ENCODE measurements at places on chromosomes 3 and 15.

- no peak for DNase-seq
These were observed 32.4 kb upstream of the SAMMSON start for GRCh38 chr3:69967156-69967555.

- DNase-seq, result no peak
These were observed 3.9 kb downstream of the RRP9 start for GRCh38 chr3:51937611-51938450.

GRCh38 chr3:154152741-154153140 lies 31.6 kb downstream of the ARHGEF26 start:
- DNase-seq, result no peak

DNA sequence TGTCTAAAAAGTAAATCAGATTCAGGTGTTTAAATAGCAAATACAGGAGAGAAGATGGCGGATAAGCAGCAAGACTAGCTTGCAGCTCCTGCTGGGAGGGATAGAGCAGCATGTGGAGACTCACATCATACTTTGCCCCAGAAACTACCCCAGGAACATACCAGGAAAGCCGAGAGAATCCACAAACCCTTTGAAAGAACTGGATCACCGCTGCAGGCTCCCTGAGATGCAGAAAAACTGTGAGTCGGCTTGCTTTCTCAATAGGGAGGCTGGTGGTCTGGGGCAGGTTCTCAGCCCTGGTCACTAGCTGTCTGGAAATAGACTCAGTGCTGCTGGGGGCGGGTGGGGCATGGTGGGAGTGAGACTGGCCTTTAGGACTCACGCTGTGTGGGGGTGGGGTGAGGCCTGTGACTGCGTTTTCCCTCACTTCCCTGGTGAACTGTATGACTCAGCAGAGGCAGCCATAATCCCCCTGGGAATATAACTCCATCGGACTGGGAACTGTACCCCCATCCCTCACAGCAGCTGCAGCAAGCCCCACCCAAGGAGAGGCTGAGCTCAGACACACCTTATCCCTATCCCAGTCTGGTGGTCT lies 142.8 kb downstream of the CNTN6 start:
- no peak for DNase-seq

DNA sequence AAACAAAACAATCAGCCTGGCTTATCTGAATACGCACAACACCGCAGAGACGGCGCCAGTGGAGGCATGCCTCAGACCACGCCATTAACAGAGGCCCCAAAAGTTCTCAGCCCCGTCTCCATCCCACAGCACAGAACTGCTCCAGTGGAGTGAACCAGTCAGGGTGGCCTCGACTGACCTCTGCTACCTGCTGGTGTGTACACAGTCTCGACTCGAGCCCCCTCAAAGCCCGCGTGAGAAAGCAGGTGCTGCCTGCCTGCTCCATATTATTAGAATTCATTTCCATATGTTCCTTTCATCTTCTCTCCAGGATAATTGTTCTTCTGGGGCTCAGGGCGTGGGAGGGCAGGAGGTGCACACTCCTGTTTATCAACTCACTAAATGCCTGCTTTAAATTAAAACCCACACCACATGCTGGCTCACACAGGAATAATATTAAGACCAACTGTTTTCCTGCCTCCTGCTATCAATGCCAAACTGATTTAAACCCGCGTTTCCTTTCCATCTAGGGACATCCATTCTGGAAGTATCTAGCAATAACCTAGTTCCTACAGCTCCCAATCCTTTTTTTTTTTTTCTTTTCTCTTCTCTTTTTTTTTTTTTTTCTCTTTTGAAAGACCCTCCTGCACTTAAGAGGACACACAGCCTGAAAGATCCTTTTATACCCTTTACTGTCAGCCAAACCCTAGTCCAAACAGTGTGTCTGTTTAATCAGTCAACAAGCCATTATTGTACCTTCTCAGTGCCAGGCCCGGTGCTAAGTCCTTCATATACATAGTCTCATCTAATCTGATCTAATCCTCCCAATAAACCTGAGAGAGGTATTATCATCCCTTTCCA lies 101.2 kb downstream of the TLE3 start:
- no peak for DNase-seq

DNA sequence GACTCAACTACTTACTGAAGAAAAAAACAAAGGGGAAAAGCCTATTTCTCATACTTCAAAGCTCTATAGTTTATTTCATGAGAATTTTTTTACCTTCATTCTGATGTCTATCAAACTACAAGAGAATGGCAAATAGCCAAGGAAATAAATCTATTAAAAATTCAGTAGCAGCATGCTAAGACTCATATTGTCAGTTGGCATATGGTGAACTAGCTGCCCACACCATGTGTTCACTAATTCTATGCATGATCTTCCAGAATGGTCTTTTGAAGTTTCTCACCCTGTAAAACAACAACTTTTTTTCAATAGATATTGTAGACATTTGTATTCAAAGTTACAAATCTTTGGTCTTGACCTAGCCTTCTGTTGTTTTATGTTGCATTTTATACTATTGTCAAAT lies 386.2 kb downstream of the RSL24D1 start:
- DNase-seq, result no peak

DNA sequence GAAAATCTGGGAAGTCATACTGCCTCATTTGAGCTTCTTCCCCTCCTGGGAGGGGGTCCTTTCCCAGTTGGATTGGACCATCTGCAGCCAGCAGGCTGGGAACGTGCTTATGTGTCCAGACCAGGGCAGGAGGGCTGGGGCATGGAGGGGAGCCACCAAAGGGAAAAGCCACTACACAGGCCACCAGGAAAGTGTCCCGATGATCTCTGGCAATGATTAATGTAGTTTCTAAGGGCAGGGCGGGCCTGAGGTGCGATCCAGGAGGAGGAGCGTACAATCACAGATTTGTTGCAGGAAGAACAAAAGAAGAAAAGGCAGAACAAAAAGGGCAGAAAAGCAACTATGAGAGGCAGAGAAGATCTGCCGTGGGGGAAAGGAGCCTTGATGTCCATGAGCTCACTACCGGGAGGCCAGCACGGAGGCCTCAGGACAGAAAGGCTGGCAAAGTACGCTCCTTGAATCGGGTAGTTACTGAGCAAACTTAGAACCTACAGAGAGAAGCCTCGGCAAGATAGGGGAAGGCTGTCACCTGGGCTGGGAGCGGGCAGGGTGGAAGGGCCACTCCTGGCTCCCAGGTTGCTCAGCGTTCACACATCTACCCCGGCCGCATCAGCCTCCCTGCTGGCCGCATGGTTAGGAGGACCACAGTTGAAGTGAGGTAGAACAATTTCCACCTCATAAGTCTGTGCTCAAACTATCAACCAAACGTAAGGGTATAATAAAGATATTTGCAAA lies 79.5 kb upstream of the PCSK6 start:
- DNase-seq, result no peak

DNA sequence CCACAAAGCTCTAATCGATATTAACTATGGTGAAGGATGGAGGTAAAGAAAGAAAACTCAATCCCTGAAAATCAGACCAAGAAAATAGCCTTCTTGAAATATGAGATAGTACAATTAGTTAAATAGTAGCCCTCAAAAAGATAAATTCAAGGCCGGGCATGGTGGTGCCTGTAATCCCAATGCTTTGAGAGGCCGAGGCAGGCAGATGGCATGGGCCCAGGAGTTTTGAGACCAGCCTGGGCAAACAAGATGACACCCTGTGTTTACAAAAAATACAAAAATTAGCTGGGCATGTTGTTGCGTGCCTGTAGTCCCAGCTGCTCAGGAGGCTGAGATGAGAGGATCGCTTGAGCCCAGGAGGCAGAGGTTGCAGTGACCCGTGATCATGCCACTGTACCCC lies 31.6 kb upstream of the CEP152 start:
- DNase-seq, result no peak

- DNase-seq, result no peak
These were observed 52.7 kb downstream of the MB21D2 start for GRCh38 chr3:192864941-192865340.

GRCh38 chr15:99054025-99054387 lies 46.4 kb upstream of the PGPEP1L start:
- DNase-seq, result no peak

DNA sequence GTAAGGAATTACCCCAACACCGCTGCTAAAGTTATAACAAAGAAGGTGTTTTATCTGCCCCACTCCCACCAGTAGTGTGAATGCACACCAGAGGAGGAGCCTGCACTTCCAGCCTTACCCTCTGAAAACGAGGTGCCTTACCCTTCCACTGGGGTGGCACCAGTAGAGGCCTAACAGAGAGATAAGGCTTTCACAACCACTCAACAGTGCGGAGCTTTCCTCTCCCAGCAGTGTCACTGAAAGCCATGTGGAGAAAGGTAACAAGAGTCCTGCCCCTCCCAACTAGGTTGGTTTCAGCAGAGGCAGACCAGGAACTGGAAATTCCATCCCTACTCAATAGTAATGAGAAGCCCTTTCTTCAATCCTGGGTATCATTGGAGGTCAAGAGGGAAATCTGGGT lies 539.2 kb downstream of the VGLL3 start:
- DNase-seq, result no peak

DNA sequence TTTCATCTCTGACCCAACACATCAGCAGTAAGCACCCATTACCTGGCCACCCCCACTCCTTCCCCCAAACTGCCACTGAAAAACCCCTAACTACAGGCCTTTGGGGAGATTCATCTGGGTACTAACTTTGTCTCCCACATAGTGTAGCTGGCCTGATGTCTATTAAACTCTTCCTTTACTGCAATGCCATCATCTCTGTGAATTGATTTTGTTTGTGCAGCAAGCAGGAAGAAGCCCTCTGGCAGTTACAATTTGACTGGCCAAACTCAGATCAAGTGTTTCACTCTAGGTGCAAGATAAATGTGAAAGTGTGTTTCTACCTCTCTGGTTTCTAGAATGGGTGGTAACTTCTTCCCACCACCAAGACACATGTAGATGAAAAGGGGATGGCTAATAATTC lies 26.7 kb upstream of the OR5K4 start:
- no peak for DNase-seq

DNA sequence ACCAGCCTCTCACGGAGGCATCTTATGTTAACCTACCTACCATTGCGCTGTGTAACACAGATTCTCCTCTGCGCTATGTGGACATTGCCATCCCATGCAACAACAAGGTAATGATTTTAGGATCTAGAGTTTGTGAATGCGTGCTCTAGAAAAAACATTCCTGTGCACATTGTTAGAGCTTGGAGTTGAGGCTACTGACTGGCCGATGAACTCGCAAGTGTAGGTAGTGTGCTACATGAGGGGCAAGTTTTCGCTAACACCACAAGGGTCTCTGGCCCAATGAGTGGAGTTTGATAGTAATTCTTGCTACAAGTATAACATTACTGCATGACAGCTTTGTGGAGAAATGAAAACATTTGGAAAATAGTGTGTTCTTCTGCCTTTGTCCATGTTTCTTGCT lies 4.4 kb downstream of the RPSA start:
- no peak for DNase-seq

DNA sequence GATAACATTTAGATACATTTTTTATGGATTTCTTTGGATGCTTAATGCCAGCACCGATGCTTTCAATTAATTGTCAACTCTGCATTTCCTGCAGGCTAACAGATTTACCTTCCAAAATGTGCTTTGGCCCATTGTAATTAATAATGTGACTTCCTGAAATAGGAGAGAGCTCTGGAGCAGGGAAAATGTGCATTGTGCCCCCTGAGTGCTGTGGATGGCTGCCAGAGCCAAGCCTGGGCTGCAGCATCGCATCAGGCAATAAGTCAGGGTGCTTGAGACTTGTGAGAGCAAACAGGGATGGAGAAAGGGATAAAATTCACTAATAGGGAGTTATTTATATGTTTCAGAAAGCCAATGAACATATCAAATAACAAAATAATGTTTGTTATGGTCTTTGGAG lies 133.8 kb downstream of the MOBP start:
- DNase-seq, result no peak

GRCh38 chr3:8539419-8539818 lies 37.8 kb downstream of the LMCD1 start:
- no peak for DNase-seq

- no peak for DNase-seq
These were observed 229.6 kb upstream of the FEZF2 start for GRCh38 chr3:62602987-62603386.

DNA sequence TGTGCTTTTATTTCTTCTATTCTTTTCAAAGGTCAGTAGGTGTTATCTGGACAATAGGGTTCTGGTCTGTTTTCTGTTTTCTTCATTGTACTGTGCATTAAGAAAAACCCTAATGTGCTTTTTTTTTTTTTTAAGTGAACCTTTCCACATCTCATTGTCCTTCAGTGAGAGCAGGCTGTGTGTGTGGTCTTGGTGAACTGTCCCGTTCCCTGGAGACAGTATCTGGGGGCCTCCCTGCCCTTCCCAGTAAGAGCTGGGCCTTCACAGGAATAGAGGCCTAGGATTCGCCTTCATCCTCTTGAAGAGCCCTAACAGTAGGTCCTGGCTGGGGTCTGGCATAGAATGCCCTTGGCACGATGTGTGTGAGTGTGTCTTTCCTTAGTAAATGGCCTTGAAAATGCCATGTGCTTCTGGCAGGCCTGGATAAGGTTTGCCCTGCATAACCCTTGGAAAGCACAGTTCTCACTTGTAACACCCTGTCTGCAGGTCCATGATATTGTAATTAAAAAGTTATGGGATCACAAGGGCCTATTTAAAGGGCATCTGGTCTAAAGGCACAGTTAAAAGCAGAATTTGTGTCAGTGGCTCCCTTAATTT lies 81.2 kb downstream of the IGF1R start:
- no peak for DNase-seq

DNA sequence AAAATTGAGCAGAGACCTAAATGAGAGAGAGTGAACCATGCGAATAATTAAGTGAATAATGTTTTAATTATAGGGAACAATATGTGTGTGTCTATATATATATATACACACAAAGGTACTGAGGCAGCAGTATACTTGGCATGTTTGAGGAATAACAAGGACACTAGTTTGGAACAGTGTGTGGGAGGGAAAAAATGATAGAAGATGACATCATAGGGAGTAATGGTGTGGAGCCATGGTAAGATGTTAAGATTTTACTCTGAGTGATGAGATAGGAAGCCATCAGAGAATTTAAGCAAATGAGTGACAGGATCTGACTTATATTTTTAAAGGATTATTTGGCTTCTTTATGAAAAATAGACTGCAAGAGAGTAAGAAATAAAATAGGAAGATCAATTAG lies 29.1 kb downstream of the DTWD1 start:
- DNase-seq, result no peak

DNA sequence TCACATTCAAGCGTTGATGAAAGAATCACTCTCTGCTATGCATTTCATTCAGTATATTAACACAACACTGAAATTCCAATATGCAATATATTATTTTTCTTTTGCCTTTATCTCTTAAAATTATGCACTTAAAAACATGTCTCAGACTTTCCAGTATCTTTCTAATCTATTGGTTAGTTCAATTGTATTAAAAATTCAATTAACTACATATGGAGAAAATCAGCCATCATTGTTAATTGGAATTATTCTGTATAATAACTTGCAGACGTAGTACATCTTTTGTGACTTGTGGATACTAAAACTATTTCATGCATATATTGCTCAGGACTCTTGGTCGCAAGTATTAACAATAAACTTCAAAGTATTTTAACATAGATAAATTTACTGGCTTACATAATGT lies 715.6 kb downstream of the GRM7 start:
- DNase-seq, result no peak

DNA sequence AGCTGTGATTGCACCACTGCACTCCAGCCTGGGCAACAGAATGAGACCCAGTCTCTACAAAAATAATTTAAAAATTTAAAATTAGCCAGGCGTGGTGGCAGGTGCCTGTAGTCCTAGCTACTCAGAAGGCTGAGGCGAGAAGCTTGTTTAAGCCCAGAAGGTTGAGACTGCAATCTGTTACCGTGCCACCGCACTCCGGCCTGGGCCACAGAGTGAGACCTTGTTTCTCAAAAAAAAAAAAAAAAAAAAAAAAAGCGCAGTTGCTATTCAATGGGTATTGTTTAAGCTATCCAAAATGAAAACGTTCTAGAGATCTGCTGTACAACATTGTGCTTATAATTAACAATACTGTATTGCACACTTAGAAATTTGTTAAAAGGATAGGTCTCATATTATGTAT lies 24.0 kb downstream of the ZNF148 start:
- DNase-seq, result no peak

Data from activated CD4-positive, alpha-beta T cell treated with anti-CD3 and anti-CD28 coated beads for 1 hour (primary cell).